Activated CD4-positive, alpha-beta T cell treated with anti-CD3 and anti-CD28 coated beads, Interleukin-2, Interleukin-6, amounts not matched to agents 100 ng/mL and 50 ng/mL, durations not matched to agents 16 hours and 8 hours (primary cell): ENCODE measurements at places on chromosomes 1 and 21.
A peak's percentile ranks its signal among the peaks of the same experiment; 100 is the strongest.

- no peak for DNase-seq
These were observed 89.8 kb downstream of the MRPL37 start for GRCh38 chr1:54289712-54290233.

GRCh38 chr1:205805082-205805711 lies 7.8 kb downstream of the SLC41A1 start:
- DNase-seq: peak; percentile 65

DNA sequence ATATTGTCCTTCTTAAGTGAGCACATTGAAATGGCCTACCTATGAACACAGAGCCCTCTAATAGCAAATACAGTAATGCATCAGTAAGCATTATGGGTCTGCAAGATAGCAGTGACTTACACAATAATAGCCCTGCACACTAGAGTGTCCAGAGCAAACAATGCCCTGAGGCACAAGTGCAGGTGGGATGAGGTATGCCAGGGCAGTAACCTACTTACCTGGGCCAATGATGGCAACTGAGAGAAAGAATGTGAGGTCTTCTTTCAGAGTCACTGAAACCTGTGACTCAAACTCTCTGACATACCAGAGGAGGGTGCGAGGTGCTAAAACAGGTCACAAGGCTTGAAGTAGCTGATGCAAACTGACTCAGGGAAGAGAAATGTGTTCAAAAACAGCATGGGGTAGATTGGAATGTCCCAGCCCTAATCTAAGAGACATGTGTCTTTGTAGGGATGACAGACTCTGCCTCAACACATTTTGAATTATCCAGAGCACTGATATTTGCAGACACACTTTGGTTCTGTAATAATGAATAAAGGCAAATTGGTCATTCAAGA lies 168.5 kb upstream of the RUNX1 start:
- DNase-seq: peak; percentile 52

DNA sequence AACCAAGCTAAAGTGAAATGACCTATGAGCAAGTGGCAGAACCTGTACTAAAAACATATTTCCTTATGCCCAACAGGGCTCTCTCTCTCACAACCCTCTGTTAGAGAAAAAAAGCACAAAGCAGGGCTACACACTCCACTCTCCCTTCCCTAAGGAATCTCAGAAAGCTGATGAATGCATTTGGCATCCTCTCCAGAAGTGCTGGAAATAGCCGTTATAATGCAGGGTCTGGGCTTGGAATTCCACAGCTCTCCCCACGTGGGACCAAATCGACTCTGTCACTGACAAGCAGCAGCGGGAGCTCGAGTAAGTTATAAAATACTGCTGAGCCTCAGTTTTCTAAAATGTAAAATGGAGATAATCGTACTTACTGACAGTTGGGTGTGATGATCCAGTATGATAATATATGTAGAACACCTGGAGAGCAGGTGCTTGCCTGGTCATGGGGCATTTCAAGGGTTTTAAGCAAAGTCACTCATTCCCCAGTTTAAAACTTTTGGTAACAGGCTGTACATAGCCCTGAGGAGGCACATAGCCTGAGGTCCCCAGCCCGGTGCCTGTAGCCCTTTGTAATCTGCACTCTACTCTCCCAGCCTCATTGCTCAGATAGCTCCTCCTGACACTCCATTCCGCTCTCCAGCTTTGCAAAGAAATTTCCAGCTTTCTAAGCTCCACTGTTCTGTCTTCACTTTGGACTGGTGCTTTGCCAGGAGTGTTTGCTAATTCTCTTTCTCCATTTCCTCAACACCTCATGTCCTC lies 175.6 kb upstream of the DAB1 start:
- no peak for DNase-seq

GRCh38 chr1:230948301-230948700 lies 30.4 kb downstream of the TTC13 start:
- DNase-seq: no peak

GRCh38 chr1:10063878-10064277 lies 31.1 kb downstream of the UBE4B start:
- no peak for DNase-seq

DNA sequence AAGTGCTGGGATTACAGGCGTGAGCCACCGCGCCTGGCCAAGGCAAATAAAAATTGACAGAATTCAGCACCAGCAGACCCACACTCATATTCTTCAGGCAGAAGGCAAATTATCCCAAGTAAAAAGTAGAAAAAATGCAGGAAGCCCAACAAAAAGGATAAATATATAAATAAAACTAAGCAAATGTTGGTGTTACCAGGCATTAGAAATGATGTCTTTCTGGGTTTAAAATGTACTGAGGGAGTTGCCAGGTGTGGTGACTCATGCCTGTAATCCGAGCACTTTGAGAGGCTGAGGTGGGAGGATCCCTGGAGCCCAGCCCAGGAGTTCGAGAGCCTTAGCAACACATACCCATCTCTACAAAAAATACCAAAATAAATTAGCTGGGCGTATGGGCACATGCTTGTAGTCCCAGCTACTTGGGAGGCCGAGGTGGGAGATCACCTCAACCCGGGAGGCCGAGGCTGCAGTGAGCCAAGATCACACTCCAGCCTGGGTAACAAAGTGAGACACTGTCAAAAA lies 6.3 kb downstream of the INTS11 start:
- no peak for DNase-seq

DNA sequence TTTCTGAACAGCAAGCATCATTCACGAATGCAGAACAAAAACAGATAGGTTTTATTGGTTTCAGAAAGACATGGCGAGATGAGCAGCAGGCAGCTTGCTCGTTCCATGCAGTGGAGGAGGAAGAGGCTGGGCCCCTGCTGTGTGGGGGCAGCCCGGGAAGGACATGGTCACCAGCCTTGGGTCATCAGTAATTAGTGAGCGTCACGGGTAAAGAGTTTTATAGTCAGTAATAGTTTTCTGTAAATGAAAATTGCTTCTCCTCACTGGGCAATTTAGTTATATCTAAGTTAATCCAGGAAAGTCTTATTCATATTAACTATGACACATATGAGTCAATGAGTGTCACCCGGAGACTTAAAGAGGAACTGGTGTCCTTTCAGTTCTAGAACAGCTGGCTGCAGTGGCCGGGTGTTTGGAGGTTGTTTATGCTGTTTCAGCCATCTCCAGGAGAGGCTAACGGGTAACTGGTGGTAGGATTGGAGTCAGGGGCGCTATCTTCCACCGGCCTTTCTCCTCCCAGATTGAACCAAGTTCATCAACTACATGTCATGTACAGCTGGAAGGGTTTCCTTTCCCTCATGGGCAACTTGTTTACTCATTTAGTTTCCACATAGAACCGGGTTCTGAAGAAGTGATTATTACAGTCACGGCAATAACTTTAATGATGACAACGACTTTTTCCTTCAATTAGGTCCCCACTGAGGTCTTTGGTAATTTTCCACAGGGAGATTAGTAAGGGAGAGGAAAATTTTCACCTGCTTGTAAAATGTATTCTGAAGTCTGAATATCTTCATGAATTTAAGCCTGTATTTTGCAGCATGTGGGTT lies 34.6 kb upstream of the SLC45A1 start:
- DNase-seq: peak; percentile 67

DNA sequence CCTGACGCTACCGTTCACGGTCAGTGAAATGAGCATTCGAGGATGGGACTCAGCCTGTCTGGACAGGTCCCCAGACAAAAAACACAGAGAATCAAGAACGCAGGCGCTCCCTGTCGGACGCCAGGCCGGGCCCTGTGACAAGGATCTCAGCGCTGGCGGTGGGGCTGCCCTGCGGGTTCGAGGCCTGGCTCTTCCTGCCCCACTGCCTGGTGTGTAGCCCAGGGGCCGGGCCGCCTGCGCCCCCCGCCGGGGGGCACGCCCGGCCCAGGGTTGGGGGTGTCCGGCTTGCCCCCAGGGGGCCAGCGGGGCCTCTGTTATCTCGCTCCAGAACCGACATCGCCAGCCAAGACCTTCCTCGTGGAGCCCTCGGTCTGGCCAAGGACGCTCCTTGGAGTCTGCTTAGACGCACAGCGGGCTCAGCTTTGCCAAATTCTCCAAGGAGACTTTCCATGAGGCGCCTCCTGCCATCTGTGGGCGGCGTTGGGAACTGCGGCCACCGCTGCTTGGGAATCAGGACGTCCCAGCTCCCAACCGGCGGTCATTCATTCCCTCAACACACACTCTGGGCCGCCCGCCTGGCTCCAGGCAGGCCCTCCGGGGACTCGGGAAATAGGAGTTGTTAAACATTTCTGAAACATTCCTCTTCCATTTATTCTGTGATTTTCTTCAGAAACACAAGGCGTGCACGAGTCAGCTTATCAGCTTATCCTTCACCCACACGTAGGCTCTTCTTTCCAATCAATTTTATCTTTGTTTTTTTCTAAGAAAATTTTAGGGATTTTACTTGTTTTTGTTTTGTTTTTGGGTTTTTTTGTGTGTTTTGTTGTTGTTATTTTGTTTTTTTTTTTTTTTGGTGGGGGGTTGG lies 11.3 kb upstream of the RIPK4 start:
- peak; percentile 27 for DNase-seq

DNA sequence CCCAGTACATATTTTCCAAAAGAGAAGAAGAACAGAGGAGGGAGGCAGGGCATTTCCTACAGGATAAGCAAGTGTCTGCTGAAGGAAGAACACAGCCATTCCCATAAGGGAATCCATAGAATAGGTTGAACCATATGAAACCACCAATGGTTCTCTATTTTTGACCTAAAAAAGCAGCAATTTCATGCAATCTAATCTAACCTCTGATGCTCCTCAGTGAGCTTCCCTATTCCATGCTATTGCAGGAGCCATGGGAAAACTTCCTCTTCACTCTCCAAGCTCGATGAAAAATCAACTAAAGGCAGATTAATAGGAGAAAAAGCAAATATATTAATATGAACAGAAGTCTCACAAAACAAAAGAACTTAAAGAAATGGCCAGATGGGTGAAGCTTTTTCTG lies 50.5 kb downstream of the SIPA1L2 start:
- no peak for DNase-seq
